ENCODE measurements at places on chromosomes 13 and 19. TPM values are rescaled to one million over a fixed set of nuclear protein-coding genes. Genes with fewer than 3 reads are reported as not detected.

GRCh38 chr19:9996541-9996940 is 13.8 kb downstream of the COL5A3 start:
- no peak for DNase-seq

- no peak for DNase-seq
Observed at GRCh38 chr13:66275416-66275815, 954.7 kb downstream of the PCDH9 start.

GRCh38 chr19:48496959-48497727 is 14.5 kb downstream of the LMTK3 start:
- DNase-seq = no peak

- peak; percentile 36 for DNase-seq
Observed at GRCh38 chr13:111383591-111384440, 63.4 kb downstream of the TEX29 start.

DNA sequence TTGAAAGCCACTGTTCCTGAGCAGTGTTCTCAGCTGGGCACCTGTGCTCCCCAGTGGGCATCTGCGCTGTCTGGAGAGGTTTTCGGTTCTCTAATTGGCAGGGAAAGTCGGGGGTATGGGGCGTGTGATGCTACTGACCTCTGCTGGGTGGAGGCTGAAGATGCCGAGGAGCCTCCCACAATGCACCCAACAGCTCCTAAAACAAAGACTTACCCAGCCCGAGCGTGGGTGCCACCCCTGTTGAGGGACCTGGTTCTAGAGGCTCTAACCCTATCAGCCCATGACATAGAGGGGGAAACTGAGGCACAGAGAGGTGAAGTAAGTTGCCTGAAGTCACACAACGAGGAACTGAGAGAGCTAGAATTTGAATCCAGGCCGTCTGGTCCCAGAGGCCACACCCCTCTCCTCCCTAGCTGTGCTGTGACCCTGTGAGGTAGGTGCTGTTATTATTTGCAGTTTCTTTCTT is 2.3 kb downstream of the SPACA4 start:
- peak; percentile 56 for DNase-seq

NLRP9 gene
- total RNA-seq = not detected

- DNase-seq = no peak
Observed at GRCh38 chr19:7550169-7550770, 14.8 kb downstream of the PNPLA6 start.

MRPL34 gene
- total RNA-seq = 88.0 TPM

ZNF112 gene
- total RNA-seq = 0.28 TPM

- DNase-seq = no peak
Observed at GRCh38 chr19:45352062-45352461, 11.5 kb downstream of the KLC3 start.

- DNase-seq = no peak
Observed at GRCh38 chr19:34370983-34371382, 6.0 kb downstream of the GPI start.

MTUS2 gene
- not detected for total RNA-seq

MAST1 gene
- 2.6 TPM for total RNA-seq

LILRB1 gene
- 1.8 TPM for total RNA-seq

GRCh38 chr13:65508745-65509144 is 1721.4 kb downstream of the PCDH9 start:
- DNase-seq = no peak

SMAD9 gene
- not detected for total RNA-seq

SIGLEC10 gene
- total RNA-seq = 0.96 TPM

GRCh38 chr13:71417205-71417604 is 449.8 kb downstream of the DACH1 start:
- no peak for DNase-seq

DNA sequence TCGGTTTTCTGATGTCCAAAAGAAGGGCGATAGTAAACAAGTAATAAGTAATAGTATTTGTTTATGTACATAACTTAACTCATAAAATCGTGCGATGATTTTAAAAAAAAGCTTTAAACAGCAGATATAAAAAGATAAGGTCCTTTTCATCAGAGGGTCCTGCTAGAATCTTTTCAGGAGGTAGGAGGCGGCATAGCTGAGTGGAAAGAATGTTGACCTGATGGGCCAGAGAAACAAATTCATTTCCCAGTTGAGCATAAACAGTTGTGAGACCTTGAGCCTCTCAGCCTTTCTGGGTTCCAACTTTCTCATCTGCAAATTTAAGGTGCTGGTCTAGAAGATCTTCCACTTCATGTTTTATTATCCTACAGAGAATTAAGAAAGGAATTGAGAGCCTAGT is 173.5 kb downstream of the LACC1 start:
- no peak for DNase-seq

DNA sequence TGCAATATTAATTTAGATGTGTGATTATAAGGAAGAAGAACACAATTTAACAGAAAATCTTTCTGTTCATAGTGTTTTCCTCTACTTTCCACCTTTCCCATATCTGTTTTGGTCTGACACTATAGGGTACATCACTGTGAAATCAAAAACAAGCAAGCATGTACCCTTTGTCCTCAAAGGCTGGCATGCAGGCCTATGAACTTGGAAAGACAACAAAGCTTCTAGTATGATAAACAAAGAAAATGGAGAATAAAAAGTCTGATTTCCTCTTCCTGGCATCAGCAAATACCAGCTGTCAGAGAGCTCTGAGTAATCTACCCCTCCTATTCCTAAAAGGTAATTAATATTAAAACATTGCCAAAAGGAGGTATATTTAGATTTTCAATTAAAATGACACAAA is 5.6 kb upstream of the NEK3 start:
- no peak for DNase-seq

DNA sequence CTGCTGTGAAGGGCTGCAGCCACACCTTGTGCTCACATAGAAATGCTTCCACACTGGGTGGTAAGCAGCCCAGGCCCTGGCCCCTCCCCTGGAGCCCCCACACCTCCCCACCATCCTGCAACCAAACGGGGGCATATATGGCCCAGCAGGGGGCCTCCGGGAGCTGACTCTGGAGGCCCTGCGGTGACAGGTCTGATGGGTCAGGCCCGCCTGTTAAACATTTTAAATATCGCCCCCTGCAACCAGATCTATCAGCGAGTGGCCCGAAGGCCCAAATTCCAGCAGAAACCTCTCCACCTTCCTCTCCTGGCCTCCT is 48.0 kb upstream of the KATNAL1 start:
- DNase-seq = peak; percentile 58

ZNF497 gene
- total RNA-seq = 1.7 TPM

DNA sequence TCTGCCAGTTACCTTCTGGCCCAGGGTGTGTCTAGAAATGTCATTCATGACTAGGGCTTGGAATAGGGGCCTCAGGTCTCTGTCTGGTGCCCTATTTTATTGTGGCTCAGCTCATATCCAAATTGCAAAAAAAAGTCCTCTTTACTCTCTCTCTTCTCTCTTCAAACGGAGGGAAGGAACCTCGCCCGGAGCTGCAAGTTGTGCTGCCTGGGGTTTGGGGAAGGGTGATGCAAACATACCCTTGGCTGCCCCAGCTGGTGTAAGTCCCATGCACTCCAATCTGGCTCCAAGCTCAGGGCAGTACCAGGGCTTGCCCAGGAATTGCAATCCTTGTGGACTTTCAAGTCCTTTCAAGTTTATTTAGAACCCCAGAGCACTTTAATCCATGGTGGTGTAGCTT is 549.6 kb downstream of the PCDH17 start:
- no peak for DNase-seq

PLIN4 gene
- 0.11 TPM for total RNA-seq

PRR19 gene
- total RNA-seq = 0.57 TPM

ZNF813 gene
- 8.5 TPM for total RNA-seq

RTBDN gene
- not detected for total RNA-seq

DNA sequence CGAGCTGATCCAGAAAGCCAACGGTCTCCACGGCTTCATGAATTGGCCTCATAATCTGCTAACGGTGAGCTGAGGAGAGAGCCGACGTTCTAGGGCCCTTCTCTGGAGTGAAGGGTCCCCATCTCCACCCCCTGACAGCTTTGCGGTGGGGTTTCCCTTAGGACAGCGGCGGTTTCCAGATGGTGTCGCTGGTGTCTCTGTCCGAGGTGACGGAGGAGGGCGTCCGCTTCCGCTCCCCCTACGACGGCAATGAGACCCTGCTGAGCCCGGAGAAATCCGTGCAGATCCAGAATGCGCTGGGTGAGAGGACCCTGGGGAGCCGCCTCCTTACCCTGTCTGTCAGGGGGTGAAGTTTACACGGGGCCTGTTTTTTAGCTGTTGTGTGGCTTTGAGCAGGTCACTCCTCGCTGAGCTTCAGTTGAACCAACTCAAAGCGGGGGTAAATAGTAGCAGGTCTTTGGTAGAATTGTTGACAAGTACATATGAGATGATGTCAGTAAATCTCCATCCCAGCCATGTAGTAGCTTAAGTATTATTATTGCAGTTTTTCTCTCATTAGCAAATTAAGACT is 801 bp downstream of the QTRT1 start:
- peak; percentile 50 for DNase-seq

VSTM2B gene
- total RNA-seq = not detected
